ENCODE measurements at places on chromosomes 5 and 9.
A peak's percentile ranks its signal among the peaks of the same experiment; 100 is the strongest.

GRCh38 chr9:84521208-84521607, 148.3 kb upstream of the NTRK2 start:
- no peak for DNase-seq

DNA sequence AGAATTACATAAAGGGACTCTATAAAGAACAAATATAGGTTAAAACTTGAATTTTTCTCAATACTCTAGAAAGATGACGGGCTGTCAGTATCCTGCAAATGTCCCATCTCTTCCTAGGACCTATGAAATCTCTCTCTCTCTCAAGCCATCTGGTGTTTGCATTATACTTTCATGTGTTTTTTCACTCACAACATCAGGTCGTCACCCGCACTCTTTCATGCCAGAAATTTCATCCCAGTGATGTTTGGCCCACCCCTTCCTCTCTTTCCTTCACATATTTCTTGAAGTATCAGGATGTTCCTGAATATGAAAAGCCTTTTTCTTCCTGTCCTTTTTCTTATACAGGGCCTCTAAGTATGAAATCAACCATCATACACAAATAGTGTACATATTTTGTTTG, 63.3 kb upstream of the GAS1 start:
- DNase-seq: no peak

- DNase-seq: no peak
These were observed 541.6 kb upstream of the DAP start for GRCh38 chr5:11302663-11303062.

- no peak for DNase-seq
These were observed 271.4 kb downstream of the ENC1 start for GRCh38 chr5:74369173-74369572.

- DNase-seq: peak; percentile 13
These were observed 672 bp upstream of the ITGA2 start for GRCh38 chr5:52988335-52989024.

DNA sequence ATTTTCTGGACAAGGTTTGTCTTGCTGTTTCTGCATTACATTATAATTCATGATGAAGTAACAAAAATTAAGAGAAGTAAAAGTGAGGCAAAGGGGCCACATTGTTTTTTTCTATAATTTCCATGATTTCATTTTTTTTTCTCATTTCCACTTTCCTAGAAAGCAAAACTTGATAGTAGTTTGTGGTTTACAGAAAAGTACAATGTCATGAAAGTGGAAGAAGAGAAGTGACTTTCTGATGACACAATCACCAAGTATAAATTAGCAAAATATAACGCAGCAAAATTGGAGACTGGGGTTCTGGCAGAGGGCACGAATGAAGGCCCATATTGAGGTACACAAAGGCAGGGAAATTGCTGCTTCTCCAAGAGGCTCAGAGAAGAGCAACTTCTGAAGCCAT, 5.0 kb upstream of the IFNA14 start:
- no peak for DNase-seq

DNA sequence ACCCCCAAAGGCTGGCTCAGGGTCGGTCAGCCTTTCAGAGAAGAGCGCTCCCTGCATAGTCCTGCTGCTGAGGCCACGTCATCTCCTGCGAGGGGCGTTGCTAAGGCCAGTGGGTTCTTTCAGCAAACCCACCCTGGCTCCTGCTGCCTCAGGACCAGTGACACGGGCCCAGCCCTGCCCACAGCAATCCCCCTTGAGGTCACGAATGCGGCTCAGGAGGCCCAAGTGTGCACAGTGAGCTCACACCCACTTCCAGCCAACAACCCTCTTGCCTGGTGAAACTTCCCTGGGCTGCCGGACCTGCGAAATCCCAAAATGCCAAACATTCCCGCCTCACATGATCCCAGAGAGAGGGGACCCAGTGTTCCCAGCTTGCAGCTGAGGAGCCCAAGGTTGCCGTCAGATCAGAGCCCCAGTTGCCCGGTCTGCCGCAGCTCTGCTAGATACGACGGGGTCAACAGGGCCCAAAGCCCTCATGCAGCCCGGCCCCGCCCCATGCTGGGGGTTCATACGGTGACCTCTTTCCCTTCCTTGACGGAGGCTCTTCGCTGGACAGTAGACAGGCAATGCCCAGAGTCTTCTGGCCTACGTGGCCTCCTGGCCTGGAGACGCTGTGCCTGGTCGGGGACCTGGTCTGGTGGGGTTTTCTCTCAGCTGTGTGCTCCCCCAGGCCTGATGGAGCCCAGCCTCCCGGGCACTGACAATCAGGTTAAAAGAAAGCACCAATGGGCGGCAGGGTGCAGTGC, 116.4 kb upstream of the COL5A1 start:
- DNase-seq: no peak

GRCh38 chr5:146805081-146805480, 73.5 kb downstream of the PPP2R2B start:
- DNase-seq: peak; percentile 85

- peak; percentile 79 for DNase-seq
These were observed 99.5 kb upstream of the LMX1B start for GRCh38 chr9:126514037-126514821.

- no peak for DNase-seq
These were observed 138.7 kb upstream of the GRHPR start for GRCh38 chr9:37283730-37284325.

GRCh38 chr9:133715295-133715865, 22.8 kb downstream of the SARDH start:
- no peak for DNase-seq

GRCh38 chr9:91924090-91924489, 25.9 kb downstream of the ROR2 start:
- DNase-seq: no peak

- DNase-seq: no peak
These were observed 1.7 kb upstream of the VCP start for GRCh38 chr9:35074141-35074540.

- no peak for DNase-seq
These were observed 23.8 kb downstream of the SVEP1 start for GRCh38 chr9:110555551-110556331.

DNA sequence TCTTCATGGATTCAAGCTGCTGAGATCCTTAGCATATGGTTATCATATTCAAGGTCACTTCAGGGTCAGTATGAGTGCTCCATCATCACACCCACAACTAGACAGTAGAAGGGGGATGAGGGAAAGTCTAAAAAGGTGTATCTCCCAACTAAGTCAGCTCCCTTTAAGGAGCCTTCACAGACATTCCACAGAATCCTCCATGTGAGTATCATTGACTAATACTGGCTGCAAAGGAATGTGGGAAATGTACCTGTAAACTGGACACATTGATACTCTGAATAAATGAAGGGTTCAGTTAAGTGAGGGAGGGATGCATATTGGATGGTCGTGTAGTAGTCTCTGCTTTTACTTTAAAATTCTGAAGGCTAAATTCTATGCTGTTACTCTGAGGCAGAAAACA, 330.7 kb downstream of the LRRC70 start:
- DNase-seq: no peak

GRCh38 chr5:157767689-157768088, 24.2 kb downstream of the LSM11 start:
- no peak for DNase-seq

- no peak for DNase-seq
These were observed 148.5 kb downstream of the KIAA0825 start for GRCh38 chr5:94469894-94470329.

- peak; percentile 84 for DNase-seq
These were observed 134.9 kb upstream of the ADCY2 start for GRCh38 chr5:7261049-7261448.

- no peak for DNase-seq
These were observed 396.1 kb downstream of the MAN2A1 start for GRCh38 chr5:110085826-110086225.
